ENCODE measurements at places on chromosomes 1 and 21.

GRCh38 chr1:95503278-95504030 lies 269.4 kb downstream of the RWDD3 start:
- no peak for DNase-seq

DNA sequence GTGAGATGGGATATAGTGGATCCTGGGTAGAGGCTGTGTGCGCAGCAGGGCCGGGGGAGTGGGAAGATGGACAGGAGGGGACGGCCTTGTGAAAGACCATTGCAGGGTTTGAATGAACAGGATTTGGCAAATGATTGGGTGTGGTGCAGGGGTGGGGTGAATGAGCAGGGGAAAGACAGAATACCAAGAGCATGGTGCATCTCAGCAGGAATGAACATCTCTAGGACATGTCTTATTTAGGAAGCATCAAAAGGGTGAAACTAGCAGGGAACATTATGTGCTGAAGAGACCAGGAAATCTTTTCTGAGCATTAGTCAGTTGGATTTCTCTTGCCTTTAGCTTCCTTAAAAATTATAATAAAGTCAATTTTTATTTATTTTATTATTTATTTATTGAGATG lies 60.6 kb upstream of the SLC2A1 start:
- DNase-seq, result no peak

GRCh38 chr1:18950401-18951026 lies 6.0 kb downstream of the IFFO2 start:
- DNase-seq, result no peak

- DNase-seq, result no peak
Observed at GRCh38 chr1:54091666-54092065, 38.3 kb downstream of the TCEANC2 start.

DNA sequence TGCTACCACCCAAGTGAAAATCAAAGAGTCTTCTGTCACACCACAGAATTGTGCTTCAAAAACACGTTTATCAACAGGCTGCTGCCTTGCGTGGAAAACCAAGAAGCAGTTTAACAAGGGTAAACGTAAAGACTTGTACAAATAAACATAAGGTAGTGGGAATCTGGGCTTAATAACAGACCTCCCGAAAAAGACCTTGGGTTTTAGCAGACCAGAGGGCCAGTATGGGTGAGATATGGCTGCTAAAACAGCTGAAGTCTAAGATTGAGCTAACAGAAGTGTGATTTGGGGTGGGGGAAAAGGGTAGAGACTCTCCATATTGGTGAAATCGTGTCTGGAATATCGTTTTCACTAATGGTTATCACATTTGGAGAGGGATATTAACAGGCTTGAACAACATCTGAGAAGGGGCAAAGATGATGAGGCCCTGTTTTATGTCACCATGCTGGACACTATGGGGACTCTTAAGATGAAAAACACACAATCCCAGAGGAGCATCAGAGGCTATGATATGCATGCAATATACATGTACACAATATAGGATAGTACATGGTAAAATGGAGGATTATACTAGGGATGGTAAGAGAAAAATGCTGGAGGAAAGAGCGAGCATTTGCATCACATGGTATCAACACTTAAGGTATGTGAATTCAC lies 1.4 kb downstream of the MOV10 start:
- no peak for DNase-seq

GRCh38 chr1:17437260-17437579 lies 2.3 kb downstream of the RCC2 start:
- DNase-seq, result no peak

- DNase-seq, result no peak
Observed at GRCh38 chr1:160646711-160647328, at the start of gene SLAMF1. Gene SLAMF1, minus strand, starts transcription at chr1:160647044. Its CDS starts 99 bp downstream, at chr1:160646945.

- no peak for DNase-seq
Observed at GRCh38 chr1:52906135-52906603, 15.4 kb downstream of the ECHDC2 start.

DNA sequence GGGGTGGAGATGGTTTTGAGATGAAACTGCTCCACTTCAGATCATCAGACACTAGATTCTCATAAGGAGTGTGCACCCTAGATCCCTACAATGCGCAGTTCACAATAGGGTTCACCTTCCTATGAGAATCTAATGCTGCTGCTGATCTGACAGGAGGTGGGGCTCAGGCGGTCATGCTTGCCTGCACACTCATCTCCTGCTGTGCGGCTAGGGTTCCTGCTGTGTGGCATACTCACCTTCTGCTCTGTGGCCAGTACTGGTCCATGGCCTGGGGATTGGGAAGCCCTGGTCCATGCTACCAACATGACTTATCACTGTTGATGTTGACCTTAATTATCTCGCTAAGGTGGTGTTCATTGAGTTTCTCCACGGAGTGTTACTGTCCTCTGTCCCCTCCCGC lies 144.5 kb downstream of the NAV1 start:
- no peak for DNase-seq

- peak; percentile 23 for DNase-seq
Observed at GRCh38 chr1:210792250-210793102, 341.5 kb downstream of the KCNH1 start.

- no peak for DNase-seq
Observed at GRCh38 chr1:52919051-52919722, 2.4 kb downstream of the ECHDC2 start.

Data from SK-N-SH (cell line).